CD4-positive, alpha-beta T cell (primary cell): ENCODE measurements at places on chromosomes 3 and 15.

GRCh38 chr3:139552632-139553365 is 13.3 kb upstream of the RBP1 start:
- DNase-seq = no peak
- no peak overlapping the region for H3K27ac ChIP-seq
- H3K4me1 ChIP-seq = no peaks in the 10 kb centered on the region

DNA sequence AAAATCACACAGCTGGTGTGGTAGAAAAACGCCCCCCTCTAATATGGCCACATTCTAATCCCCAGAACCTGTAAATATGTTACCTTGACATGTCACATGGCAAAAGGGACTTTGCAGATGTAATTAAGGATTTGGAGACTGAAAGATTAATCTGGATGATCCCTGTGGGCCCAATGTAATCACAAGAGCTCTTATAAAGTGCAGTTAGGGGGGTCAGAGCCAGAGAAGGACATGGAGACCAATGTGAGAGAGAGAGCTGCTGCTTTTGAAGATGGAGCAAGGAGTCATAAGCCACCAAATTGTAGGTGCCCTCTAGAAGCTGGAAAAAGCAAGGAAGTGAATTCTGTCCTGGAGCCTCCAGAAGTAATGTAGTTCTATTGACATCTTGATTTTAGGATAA is 152.6 kb downstream of the PEX5L start:
- H3K4me1 ChIP-seq = no peaks in the 10 kb centered on the region
- DNase-seq = no peak
- no peak overlapping the region for H3K27ac ChIP-seq
- no peaks in the 10 kb centered on the region for H3K36me3 ChIP-seq

- H3K27ac ChIP-seq = no peak overlapping the region
- H3K27me3 ChIP-seq = peaks cover 28% of the 10 kb centered on the region
- H3K4me3 ChIP-seq = peak overlapping the region; percentile 39
- no peak for DNase-seq
- H3K4me1 ChIP-seq = peaks cover 17% of the 10 kb centered on the region
- no peaks in the 10 kb centered on the region for H3K36me3 ChIP-seq
These were observed 20.2 kb upstream of the CORO2B start for GRCh38 chr15:68558318-68559305.

DNA sequence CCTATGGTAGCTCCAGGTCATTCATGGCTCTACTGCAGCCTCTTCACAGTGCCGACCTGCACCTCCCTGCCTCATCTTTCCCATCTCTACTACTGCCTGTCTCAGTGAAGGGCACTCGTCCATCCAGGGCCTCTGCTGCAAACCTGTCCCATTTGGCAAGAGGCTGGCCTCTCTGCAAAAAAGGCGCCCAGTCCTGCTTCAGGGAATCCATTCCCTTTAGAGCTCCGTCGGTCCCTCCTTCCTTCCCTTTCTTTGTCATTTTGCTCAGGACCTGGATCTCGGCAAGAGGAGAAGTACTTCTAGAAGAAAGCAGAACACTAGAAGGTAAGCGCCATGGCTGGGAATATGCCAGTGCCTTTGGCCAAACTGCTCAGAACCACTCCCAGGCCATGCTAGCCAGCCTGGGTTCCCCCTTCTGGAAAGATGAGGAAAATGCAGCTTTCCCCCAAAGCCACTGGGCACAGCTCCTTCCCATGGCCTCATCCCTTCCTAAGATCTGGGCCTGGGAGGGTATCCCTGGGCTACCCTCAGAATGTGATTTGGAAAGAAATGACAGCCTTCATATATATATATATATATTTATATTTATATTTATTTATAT is 6.4 kb upstream of the ISL2 start:
- H3K4me1 ChIP-seq = peaks cover 3% of the 10 kb centered on the region
- H3K36me3 ChIP-seq = no peaks in the 10 kb centered on the region
- no peak overlapping the region for H3K27ac ChIP-seq
- DNase-seq = no peak
- H3K27me3 ChIP-seq = peaks cover 36% of the 10 kb centered on the region

DNA sequence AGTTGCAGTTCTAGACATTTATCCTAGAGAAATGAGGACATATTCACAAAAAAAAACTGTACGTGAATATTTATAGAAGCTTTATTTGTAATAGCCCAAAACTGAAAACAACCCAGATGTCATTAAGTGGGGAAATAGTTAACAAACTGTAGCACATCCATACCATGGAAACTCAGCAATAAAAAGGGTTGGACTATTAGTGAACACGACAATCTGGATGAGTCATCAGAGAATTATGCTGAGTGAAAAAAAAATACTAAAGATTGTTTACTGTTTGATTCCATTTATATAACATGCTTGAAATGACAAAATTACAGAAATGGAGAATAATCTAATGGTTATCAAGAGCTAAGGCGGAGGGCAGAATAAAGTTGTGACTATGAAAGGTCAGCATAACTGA is 59.5 kb downstream of the CPA3 start:
- H3K4me1 ChIP-seq = no peaks in the 10 kb centered on the region
- H3K27me3 ChIP-seq = no peaks in the 10 kb centered on the region
- no peak for DNase-seq
- no peak overlapping the region for H3K4me3 ChIP-seq

DNA sequence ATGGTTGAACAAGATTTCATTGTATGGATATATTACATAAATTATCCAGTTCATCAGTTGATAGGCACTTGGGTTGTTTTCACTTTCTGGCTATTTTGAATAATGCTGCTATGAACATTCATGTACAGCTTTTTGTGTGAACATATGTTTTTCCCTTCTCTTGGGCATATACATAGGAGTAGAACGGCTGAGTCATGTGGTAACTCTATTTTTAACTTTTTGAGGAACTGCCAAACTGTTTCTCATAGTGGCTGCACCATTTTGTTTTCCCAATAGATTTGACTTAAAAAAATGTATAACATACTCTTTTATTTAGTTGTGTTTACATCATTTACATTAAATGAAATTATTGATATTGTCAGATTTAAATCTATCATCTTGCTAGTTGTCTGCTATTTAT is 28.8 kb upstream of the RFX7 start:
- H3K27ac ChIP-seq = no peak overlapping the region
- no peaks in the 10 kb centered on the region for H3K27me3 ChIP-seq
- no peak for DNase-seq
- no peaks in the 10 kb centered on the region for H3K4me1 ChIP-seq
- H3K36me3 ChIP-seq = no peaks in the 10 kb centered on the region
- no peak overlapping the region for H3K4me3 ChIP-seq

DNA sequence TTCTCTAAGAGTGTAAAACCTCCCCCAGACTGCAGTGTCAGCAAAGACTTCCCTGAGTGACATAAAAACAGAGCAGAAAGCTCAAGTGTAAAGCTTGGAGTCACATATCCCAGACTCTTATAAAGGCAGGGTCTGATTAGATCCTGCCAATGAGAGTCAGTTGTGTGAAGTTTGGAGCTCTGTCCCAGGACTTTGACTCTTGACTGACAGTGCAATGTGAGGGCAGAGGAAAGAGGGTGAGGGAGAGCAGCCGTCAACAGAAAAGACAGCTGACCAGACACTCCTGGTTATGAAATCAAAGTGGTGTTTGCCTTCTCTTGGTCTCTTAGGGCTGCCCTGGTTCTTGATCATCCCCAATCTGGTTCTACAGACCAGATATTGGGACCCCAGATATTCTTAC is 393.2 kb downstream of the ERC2 start:
- H3K27ac ChIP-seq = no peak overlapping the region
- no peak overlapping the region for H3K4me3 ChIP-seq
- H3K27me3 ChIP-seq = no peaks in the 10 kb centered on the region
- no peaks in the 10 kb centered on the region for H3K36me3 ChIP-seq
- DNase-seq = no peak
- no peaks in the 10 kb centered on the region for H3K4me1 ChIP-seq

DNA sequence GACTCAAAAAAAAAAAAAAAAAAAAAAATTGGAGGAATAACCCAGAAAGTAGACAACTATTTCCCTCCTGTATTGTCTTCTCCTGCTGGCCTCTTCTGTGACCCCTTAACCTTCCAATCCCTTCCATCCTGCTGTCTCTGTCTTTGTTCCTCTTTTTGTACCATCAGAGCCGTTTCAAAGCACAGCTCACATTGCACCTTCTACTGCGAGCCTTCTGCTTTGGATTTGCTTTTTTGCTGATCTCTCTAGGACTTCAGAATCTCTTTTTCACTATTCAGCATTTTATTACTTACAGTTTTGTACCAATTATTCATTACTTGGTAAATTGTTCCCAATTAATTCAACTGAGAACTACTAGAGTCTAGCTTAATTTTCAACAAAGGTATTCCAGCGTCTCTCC is 284.0 kb upstream of the TBL1XR1 start:
- H3K27me3 ChIP-seq = no peaks in the 10 kb centered on the region
- no peaks in the 10 kb centered on the region for H3K36me3 ChIP-seq
- H3K4me1 ChIP-seq = no peaks in the 10 kb centered on the region
- H3K27ac ChIP-seq = no peak overlapping the region
- no peak for DNase-seq

- no peaks in the 10 kb centered on the region for H3K36me3 ChIP-seq
- H3K4me1 ChIP-seq = no peaks in the 10 kb centered on the region
- H3K27ac ChIP-seq = no peak overlapping the region
- no peaks in the 10 kb centered on the region for H3K27me3 ChIP-seq
- DNase-seq = no peak
- H3K4me3 ChIP-seq = no peak overlapping the region
These were observed 123.7 kb upstream of the RAP2B start for GRCh38 chr3:153038367-153038766.

GRCh38 chr3:52874160-52874701 is 23.1 kb downstream of the STIMATE start:
- peaks cover 4% of the 10 kb centered on the region for H3K36me3 ChIP-seq
- no peak overlapping the region for H3K4me3 ChIP-seq
- H3K4me1 ChIP-seq = peaks cover 20% of the 10 kb centered on the region

DNA sequence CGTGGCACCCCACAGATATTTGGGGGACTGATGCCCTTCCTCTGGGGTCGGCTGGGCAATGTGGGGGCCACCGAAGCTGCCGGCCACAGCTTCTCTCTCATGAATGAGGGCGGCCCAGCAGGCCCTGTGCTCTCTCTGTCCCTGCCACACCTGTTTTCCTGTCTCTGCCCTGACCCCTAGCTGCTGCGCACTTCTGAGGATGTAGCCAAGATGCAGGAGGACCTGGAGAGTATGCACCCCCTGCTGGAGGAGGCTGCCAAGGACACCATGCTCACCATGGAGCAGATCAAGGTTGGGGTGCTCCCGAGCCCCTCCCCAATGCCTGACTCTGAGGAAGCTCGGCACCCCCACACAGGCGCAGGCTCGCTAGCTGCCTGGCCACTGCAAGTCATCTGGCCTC is 59.7 kb downstream of the SEMA3G start:
- H3K27me3 ChIP-seq = no peaks in the 10 kb centered on the region
- H3K36me3 ChIP-seq = peaks cover 33% of the 10 kb centered on the region
- no peak overlapping the region for H3K27ac ChIP-seq
- no peak overlapping the region for H3K4me3 ChIP-seq
- H3K4me1 ChIP-seq = no peaks in the 10 kb centered on the region

DNA sequence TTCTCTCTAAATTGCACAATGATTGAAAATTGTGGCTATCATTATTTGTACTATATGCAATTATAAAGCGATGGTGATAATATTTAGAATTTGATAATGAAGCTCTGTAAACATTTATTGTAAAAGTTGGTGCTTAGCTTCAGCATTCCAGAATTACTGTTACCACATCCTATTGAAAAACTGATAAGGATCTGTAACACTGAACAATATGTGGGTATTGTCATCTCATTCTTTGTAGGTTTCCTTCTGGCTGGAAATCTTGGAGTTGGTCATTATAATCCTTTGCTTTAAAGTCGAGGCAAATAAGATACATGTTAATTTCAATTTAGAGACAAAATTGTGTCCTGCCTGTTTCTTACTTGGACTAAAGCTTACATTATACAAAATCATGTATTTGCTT is 323.4 kb upstream of the GOLIM4 start:
- H3K4me1 ChIP-seq = no peaks in the 10 kb centered on the region
- DNase-seq = no peak
- H3K36me3 ChIP-seq = no peaks in the 10 kb centered on the region
- no peak overlapping the region for H3K4me3 ChIP-seq

- no peak for DNase-seq
- no peaks in the 10 kb centered on the region for H3K36me3 ChIP-seq
- H3K27ac ChIP-seq = no peak overlapping the region
- no peak overlapping the region for H3K4me3 ChIP-seq
These were observed 497.1 kb downstream of the ZIC1 start for GRCh38 chr3:147906285-147906684.

DNA sequence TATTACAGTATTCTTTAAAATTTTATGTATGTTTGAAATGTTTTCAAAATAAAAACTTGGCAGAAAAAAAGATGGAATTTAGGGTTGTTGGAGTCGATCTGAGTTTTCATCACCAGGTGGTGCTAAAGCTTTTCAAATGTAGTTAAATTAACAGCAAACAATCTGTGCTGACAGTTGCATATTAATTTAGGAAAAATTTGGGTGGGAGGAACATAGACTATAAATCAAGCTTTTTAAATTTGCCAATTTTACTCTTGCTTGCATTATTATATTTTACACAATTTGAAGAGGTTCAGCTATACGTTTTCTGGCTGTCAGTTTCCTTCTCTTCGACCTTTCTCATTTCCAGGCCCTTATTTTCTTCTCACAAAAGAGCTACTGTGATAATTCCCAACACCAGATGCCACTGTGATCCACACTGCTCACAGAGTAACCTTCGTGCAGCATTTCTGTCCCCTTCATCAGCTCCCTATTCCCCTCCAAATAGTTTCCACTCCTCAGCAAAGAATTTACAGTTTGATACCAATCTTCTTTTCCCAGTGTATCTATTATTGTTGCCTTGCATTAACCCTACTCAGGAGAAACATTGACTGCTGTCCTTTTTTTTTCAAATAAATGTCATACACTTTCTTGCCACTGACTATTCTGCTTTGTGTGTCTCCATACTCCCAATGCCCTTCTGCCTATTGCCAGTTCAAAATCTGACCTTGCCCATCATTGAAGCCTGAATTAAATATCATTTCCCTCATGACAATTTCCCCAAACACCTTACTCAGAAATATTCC is 53.4 kb upstream of the EIF5A2 start:
- no peak overlapping the region for H3K27ac ChIP-seq
- H3K27me3 ChIP-seq = no peaks in the 10 kb centered on the region
- no peaks in the 10 kb centered on the region for H3K36me3 ChIP-seq
- DNase-seq = no peak
- no peaks in the 10 kb centered on the region for H3K4me1 ChIP-seq

DNA sequence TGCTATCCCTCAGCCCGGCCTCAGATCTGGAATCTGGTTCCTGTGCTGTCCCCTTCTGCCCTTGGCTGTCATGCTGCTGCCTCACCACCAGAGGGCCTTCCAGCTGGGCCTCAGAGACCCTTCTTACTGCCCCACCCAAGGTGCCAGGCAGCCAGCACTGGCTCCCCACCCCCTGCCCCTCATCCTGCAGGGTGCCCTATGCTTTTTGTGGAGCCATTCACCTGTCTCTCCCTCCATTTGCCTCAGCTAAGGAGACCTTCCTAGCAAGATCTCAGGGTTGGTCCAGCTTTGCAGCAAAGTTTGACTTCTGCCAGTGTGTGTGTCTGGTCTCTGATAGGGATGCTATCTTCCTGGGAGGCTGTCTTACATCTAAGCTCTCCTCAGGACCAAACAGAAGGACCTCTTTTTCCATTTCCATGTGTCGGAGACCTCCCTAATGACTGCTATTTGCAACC is 1.9 kb upstream of the VWA5B2 start:
- peak; percentile 68 for DNase-seq
- peaks cover 24% of the 10 kb centered on the region for H3K4me1 ChIP-seq
- H3K36me3 ChIP-seq = no peaks in the 10 kb centered on the region
- H3K27me3 ChIP-seq = peaks cover 42% of the 10 kb centered on the region
